ENCODE measurements at places on chromosomes 6 and 20.
A peak's percentile ranks its signal among the peaks of the same experiment; 100 is the strongest.

- no peak for DNase-seq
Measured at GRCh38 chr6:40936818-40937251, 102.2 kb downstream of the UNC5CL start.

- DNase-seq, result no peak
Measured at GRCh38 chr20:10370091-10370887, 63.7 kb downstream of the MKKS start.

GRCh38 chr20:16539280-16540021 lies 33.8 kb downstream of the KIF16B start:
- no peak for DNase-seq

DNA sequence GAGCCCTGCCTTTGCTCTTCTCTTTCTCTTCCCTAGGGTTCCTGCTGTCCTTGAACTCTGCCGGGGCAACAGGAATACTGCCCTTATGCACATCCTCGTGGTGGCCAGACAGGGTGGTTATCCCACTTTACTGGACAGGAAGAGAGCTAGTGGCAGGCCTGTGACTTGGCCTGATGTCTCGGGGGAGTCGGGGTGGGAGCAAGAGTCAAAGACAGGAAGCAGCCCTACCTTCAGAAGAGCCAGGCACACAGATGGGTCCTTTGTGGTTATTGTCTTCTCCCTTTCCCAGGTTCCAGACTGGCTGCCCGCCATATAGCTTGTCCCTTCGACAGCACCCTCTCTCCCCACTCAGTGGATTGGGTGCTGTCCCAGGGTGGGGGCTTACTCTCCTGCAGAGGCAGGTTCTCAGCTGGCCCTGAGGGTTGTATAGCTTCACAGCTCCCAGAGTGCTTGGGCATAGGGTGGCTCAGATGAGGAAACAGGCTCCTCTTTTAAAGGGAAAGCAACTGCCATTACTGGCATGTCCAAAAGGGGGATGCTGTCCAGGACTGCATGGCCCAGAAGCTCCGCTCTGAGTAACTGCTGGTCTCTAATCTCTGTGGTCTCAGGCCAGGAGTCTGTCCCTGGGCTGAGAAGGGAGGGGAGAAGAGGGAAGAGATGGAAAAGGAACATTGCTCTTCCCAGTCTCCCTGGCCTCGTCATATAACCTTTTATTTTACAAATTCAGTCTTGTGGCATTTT lies 17.3 kb downstream of the PLCG1 start:
- no peak for DNase-seq

DNA sequence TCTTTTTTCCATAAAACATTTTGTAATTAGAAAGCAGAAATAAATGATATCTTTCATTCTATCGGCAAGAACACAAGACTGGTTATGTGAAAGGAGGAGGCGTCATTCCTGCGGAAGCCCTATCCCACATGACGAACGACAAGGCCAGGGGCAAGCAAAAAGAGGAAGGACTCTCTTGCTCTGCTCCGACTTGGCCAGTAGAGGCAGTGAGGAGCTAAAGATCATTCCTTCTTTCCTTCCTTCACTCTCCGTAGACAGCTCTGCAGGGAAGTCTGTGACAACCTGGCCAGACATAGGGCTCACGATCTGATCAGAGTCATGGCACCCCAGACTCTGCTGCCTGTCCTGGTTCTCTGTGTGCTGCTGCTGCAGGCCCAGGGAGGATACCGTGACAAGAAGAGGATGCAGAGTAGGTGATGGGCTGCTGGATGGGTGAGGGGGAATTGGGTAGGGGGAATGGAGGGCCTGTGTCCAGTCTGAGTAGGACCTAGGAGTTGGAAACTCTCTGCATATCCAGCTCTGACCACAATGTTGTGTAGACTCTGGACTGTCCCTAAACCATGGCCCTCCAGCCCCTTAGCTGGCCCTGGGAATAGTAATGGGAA lies at the start of gene WFDC10A:
TSS of gene WFDC10A (plus strand) at position 244 of the 605 bp plus-strand sequence. CDS start at position 319, 75 bp downstream.
- no peak for DNase-seq

- DNase-seq, result peak; percentile 46
Measured at GRCh38 chr6:122381494-122382265, 17.8 kb upstream of the HSF2 start.
